Activated T-helper 17 cell treated with anti-CD3 and anti-CD28 coated beads, Interleukin-2, amount 50 U/mL, for 72 hours (primary cell): ENCODE measurements at places on chromosomes 13 and 19.
A peak's percentile ranks its signal among the peaks of the same experiment; 100 is the strongest.

GRCh38 chr19:55467236-55468053 lies 2.9 kb upstream of the C19orf85 start:
- ATAC-seq: peak; percentile 99

DNA sequence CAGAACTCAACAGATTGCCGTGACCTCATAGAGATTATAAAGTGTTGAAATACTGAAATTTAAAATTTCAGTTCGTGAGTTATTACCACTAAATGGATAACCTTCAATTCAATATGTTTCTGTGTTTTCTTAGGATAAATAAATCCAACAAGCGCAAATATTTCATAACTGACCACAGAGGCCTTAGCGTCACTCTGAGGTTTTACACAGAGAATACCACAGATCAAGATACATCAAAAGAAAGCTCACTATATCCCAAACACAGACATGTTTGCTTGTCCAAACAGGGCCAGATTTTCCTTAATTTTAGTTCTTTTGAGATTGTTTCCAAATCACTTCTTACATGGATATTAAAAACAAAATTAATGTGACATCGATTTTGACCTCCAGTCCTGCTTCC lies 235.8 kb downstream of the EFNB2 start:
- ATAC-seq: no peak

DNA sequence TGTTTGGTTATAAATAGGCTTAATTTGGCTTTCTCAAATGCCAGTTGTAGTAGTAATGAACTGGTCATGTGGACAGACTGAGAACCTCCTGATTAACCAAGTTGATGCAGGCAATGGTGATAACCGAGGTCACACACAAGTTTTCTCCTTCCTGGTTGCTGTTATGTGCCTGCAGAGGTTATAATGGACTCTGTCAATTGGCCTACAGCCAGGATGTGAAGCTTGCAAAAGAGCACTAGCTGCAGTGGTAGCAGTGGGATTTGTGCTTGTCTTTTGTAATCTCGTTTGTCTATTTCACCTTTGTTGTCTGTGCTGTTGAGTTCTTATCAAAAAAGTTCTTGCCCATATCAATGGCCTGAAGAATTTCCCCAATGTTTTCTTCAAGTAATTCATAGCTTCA lies 20.6 kb downstream of the OR10H3 start:
- ATAC-seq: no peak

- no peak for ATAC-seq
Measured at GRCh38 chr13:75217949-75218348, 264.0 kb downstream of the TBC1D4 start.

GRCh38 chr13:21075011-21075378 lies 13.6 kb upstream of the LATS2 start:
- peak; percentile 86 for ATAC-seq

DNA sequence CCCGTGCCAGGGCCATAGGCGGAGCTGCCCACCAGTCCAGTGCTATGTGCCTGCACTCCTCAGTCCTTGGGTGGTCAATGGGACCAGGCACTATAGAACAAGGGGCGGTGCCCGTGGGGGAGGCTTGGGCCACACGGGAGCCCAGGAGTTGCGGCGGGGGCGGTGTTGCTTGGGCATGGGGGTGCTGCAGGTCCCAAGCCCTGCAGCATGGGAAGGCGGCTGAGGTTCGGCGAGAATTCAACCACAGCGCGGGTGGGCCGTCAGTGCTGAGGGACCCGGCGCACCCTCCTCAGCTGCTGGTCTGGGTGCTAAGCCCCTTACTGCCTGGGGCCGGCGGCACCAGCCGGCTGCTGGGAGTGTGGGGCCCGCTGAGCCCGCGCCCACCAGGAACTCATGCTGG lies 242.2 kb upstream of the SGCG start:
- ATAC-seq: no peak

DNA sequence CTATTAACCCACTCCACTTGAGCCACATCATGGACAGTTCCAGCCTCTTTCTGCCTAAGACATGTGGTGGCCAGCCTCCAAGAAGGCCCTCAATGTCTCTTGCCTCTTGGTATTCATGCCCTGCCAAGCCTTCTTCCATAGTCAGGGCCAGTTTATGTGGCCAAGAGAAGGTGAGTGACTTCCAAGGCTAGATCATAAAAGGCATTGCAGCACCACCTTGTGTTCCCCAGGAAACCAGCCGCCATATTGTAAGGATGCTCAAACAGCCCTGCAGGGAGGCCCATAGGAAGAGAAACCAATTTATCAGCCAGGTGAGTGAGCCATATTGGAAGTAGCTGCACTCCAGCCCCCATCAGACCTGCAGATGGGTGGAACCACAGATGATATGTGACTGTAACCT lies 12.3 kb upstream of the DNMT1 start:
- ATAC-seq: no peak

- peak; percentile 39 for ATAC-seq
Measured at GRCh38 chr19:35000647-35001501, 751 bp downstream of the GRAMD1A start.

- ATAC-seq: no peak
Measured at GRCh38 chr13:52597676-52598075, 44.6 kb upstream of the HNRNPA1L2 start.

GRCh38 chr19:4455719-4456475 lies 1.7 kb downstream of the UBXN6 start:
- no peak for ATAC-seq

GRCh38 chr19:43735957-43736356 lies 18.8 kb downstream of the SMG9 start:
- no peak for ATAC-seq

DNA sequence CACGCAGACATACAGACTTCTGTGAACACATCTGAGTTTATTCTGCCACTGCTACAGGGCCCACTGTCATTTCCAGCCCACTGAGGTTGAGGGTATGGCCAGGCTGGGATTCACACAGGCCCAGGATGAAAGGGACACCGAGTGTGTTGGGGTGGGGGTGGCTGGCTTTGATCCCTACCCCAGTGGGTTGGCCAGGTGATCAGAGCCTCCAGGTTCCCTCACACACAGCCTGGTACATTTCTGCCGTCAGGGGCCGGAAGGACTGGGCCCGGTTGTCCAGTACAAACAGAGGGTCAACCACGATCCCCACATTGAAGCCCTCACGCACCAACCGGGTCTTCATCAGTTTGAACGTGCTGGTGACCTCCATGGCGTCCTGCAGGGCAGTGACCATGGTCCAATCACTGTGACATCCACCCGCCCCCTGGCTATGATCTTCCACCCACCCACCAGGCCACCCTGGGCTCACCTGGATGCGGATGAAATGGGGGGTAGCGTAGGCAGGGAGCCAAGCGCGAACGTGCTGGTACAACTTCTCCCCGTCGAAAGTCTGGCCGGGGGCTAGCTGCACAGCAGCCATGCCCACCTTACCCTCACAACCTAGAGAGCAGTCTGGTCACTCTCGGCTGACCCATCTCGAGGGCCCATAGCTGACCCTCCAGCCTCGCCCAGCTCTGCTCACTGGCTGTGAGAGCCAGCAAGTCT lies 13.3 kb downstream of the SLC27A5 start:
- ATAC-seq: no peak

GRCh38 chr19:38062959-38063761 lies 156.2 kb downstream of the SIPA1L3 start:
- no peak for ATAC-seq

- no peak for ATAC-seq
Measured at GRCh38 chr13:78625384-78625783, 22.0 kb upstream of the POU4F1 start.

DNA sequence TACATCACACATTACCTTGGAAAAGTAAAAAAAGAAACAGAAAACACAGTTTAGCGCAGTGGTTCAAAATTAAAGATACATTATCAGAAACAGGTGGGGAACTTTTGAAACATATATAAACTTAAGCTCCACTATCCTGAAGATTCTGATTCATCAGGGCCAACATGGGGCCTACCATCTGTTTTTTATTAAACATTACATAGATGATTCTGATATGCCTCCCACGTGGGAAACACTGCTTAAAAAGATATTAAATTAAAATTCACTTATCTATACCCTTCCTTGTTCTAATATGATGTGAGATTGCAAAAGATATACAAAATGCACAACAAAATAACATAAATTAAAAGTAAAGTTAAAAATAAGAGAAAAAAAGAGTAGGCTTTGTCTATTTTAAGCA lies 125.0 kb downstream of the VWA8 start:
- ATAC-seq: no peak

- no peak for ATAC-seq
Measured at GRCh38 chr13:113669755-113670341, 2.8 kb downstream of the GRK1 start.

- ATAC-seq: peak; percentile 85
Measured at GRCh38 chr19:50242581-50242980, 39.2 kb downstream of the MYH14 start.

- ATAC-seq: no peak
Measured at GRCh38 chr19:34236035-34236987, 18.0 kb upstream of the GARRE1 start.

- no peak for ATAC-seq
Measured at GRCh38 chr19:58516964-58517833, 2.4 kb downstream of the ZBTB45 start.

DNA sequence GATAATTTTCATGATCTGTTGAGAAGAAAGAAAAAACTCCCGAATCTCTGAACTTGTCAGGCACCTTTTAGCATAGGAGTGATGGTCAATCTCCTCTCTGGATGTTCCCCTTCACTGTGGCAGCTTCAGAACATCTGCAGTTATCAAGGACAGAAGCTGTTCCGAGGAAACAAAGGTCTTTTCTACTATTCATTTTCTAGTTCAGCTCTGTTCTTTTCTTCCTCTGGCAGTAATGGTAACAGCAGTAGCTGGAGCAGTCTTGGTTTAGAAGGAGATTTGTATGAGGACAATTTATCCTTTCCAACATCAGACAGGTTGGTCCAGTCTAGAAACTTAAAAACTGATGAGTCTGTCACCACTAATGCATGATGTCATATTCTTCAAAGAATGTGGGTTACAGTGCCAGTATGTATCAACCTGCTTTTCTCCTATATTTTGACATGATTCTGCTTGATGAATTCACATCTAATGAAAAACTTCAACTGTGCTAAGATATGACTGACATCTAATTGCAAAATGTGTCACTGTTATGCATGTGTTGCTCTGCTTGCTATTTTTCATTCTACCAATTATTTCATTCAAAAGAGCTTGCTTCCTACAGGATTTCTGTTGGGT lies 41.0 kb downstream of the AKAP11 start:
- ATAC-seq: peak; percentile 71

- ATAC-seq: no peak
Measured at GRCh38 chr13:92947770-92948434, 278.7 kb upstream of the GPC6 start.

GRCh38 chr13:99012539-99012938 lies 34.7 kb upstream of the DOCK9 start:
- no peak for ATAC-seq

GRCh38 chr19:42154471-42155323 lies 22.5 kb upstream of the POU2F2 start:
- ATAC-seq: no peak

- peak; percentile 81 for ATAC-seq
Measured at GRCh38 chr19:7888145-7888825, at the start of gene LRRC8E. TSS of gene LRRC8E (plus strand) at chr19:7888510. CDS start at chr19:7895604, 7,094 bp downstream.

DNA sequence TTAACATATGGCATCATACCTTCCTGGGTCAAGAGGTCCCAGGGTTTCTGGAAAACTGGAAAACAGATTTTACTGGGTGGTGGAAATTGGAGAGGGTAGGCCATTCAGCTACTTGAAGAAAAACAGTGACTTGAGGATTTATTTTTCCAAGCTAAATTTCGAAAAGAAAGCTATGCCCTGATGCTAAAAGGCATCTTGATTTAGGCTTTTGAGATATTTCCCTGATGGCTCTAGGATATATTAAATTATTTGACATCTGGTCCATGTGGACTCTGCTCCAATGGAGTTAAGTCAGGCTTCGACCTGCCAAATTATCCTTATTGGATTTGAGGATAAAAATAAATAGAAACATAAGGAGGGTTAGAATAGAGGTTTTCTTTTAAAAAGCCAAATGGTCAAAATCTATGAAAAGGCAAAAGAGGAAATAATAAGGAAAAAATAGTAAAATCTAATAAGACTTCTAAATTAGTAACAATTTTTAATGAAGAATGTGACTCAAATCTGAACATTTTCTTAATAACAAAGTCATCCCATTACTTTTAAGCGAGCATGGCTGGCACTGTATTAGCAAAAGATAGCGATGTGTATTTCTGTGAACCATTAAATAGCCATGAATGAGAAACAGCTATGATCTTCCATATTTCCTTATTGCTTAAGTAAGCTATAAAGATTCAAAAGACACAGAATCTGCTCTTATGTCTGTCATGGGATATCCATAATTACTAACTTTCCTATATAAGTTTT lies 190.0 kb upstream of the MIR17HG start:
- ATAC-seq: no peak

DNA sequence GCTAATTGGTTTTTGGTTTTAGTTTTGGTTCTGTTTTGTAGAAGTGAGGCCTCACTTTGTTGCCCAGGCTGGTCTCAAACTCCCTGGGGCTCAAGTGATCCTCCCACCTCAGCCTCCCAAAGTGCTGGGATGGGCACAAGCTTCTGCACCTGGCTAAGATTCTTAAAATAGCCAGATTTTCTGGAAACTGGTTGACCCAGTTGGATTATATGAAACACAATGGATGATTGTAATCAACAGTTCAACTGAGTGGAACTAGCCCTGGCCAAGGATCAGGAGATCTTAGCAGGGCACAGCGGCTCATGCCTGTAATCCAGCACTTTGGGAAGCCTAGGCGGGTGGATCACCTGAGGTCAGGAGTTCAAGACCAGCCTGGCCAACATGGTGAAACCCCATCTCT lies 29.6 kb upstream of the MRI1 start:
- ATAC-seq: no peak

DNA sequence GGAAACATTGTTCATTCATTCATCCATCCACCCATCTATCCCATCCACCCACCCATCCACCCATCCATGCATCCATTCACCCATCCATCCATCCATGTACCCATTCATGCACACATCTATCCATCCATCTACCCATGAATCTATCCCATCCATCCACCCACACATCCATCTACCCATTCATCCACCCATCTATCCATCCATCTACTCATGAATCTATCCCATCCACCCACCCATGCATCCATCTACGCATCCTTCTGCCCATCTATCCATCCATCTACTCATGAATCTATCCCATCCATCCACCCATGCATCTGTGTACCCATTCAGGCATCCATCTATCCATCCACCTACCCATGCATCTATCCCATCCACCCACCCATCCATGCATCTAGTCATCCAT lies 51.6 kb upstream of the URI1 start:
- ATAC-seq: no peak

DNA sequence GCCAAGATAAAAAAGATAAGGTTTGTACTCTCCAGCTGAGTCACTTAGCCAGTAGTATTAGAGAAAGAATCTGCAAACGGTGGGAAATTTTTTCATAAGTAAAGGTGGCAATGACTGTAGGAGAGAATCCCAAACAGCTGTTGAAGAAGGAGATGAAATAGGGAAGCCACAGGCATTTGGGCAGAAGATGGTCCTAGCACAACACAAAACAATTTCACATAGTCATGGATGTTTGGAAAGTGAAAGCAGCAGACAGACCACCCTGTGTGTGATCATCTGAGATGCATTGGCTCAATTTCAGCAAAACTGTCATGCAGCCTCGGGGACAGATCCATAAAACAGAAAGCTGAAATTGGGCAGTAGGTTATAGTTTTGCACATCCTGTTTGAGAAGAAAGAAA lies 2832.4 kb downstream of the PCDH9 start:
- no peak for ATAC-seq
